ENCODE measurements at places on chromosomes 2 and 18. TPM values are rescaled to one million over a fixed set of nuclear protein-coding genes. Genes with fewer than 3 reads are reported as not detected.
A peak's percentile ranks its signal among the peaks of the same experiment; 100 is the strongest.

Gene GRHL1
- 1.1 TPM for total RNA-seq

GRCh38 chr2:112644933-112645309 is 818 bp upstream of the SLC20A1 start:
- H3K4me3 ChIP-seq: peak overlapping the region; percentile 94
- DNase-seq: no peak
- peaks cover 7% of the 10 kb centered on the region for H3K27me3 ChIP-seq
- peak overlapping the region; percentile 55 for H3K27ac ChIP-seq
- H3K36me3 ChIP-seq: peaks cover 23% of the 10 kb centered on the region

DNA sequence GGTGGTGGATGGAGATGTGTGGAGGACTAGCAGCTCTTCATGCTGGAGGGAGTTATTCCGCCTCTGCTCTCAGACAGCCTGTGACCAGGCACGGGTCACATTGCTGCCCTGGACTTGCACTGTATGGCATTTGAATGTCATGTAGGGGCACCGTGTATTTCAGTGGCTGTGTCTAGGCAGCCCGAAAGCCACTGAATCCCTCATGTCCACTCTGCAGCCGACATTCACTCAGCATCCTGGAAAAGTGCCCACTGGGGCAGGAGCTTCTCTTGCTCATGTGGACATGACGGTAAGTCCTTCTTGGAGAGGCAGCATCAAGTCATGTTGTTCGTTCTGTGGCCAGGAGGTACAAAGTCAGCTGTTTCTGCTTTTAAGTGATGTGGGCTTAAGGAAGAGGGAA is 127.9 kb downstream of the SH3RF3 start:
- H3K36me3 ChIP-seq: no peaks in the 10 kb centered on the region
- no peak overlapping the region for H3K27ac ChIP-seq
- no peak for DNase-seq
- H3K27me3 ChIP-seq: no peaks in the 10 kb centered on the region

- H3K27ac ChIP-seq: no peak overlapping the region
- H3K36me3 ChIP-seq: no peaks in the 10 kb centered on the region
- no peaks in the 10 kb centered on the region for H3K4me1 ChIP-seq
- H3K4me3 ChIP-seq: no peak overlapping the region
Observed at GRCh38 chr2:126244937-126245336, 411.0 kb upstream of the GYPC start.

- no peaks in the 10 kb centered on the region for H3K27me3 ChIP-seq
- no peak overlapping the region for H3K4me3 ChIP-seq
- no peak overlapping the region for H3K27ac ChIP-seq
- no peaks in the 10 kb centered on the region for H3K36me3 ChIP-seq
- no peaks in the 10 kb centered on the region for H3K4me1 ChIP-seq
Observed at GRCh38 chr2:164515030-164515429, 106.3 kb downstream of the GRB14 start.
